ENCODE measurements at places on chromosomes 6 and 20.

DNA sequence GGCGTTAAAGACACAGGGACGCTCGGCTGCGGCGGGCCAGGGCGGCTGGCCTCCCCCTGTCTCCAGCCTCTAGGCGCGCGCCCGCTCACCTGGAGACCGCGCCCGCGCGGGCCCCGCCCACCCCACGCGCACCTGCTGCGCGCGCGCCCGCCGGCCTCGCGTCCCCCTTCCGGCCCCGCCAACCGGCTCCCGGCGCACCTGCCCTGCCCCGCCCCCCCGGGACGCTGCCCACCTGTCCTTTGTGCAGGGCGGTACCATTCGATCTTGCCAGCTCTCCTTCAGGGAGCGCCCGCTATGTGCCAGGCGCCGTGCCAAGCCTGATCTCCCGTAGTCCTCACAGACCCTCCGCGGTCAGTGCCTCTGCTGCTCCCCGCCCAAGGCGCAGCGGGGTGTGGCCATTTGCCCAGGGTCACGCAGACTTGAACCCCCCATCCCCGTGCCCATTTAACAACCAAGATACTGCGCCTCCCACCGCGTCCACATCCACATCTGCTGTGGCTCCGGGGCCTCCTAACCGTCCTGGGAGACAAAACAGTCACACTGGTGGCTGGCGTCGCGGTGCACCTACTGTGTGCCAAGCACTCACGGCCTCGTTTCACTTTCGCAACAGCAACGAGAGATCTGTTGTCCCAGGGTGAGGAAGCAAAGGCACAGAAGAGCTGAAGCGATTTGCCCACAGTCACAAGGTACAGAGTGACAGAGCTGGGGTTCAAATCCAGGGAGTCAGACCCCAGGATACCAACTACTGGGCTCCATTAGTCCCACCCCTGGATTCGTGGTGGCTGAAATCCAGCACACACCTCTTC is 48.1 kb downstream of the NOL4L start:
- peak; percentile 84 for DNase-seq

GRCh38 chr20:50379049-50379990 is 130.9 kb upstream of the PTPN1 start:
- peak; percentile 94 for DNase-seq

- DNase-seq, result no peak
Measured at GRCh38 chr6:7252390-7252789, 60.6 kb downstream of the SSR1 start.

DNA sequence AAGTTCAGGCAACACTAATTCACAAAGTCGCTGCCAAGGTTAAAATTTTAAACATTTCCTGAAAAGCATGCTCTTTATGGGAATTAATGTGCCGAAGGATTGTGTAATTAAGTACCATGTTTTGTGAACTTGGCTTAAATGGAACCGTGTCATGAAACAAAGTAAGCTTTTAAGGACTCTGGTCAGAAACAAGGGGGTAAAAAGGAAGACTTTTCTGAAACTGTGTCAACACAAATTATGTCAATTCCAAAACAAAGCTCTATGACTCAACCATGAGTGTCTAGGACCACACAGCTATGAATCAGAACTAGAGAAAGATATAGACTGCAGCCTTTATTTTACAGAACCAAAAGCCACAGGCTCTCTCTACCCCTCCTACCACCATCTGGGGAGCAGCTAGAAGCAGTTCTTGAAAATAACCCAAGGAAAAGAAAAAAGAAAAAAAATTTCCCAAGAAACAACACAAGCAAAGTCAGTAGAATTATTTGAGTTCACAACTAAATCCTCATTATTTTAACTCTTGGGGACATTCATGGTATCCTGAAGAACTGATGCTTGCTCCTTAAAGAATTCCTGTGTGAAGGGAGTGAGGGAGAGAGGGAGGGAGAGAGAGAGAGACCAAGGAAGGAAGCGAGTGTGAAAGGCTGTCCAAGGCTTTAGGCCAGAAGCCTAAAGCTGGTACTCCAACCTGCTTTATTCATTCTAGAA is 81.9 kb downstream of the ZMYND8 start:
- no peak for DNase-seq

DNA sequence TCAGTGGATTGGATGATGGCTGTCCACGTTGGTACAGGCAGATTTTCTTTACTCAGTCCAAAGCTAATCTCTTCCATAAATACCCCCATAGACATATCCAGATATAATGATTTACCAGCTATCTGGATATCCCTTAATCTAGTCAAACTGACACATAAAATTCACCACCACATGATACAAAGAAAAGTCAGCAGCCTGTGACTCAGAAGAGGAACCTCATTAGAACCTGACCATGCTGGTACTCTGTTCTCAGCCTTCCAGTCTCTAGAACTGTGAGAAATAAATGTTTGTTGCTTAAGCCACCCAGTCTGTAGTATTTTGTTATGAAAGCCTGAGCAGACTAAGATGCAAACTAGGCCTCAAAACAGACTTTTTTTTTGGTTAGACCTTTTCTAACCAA is 431.3 kb upstream of the RNF217 start:
- DNase-seq, result no peak

DNA sequence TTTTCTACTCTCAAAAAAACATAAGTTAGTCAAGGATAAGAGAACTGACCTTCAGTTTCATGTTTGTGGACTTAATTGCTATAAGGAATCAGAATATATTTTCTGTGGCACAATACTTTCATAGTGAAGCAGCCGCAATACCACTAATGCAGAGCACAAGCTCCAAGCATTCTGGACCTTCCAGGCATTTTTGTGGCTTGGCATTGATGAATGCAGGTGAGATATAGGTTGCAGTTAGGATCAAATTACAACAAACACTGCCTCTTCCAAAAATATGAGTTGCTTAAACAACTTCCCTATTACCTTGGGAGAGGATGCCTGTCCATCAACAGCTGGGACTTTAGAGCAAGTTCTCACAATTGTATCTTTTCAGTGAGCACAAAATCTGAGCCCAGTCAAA is 162.8 kb upstream of the RSPO3 start:
- DNase-seq, result no peak

DNA sequence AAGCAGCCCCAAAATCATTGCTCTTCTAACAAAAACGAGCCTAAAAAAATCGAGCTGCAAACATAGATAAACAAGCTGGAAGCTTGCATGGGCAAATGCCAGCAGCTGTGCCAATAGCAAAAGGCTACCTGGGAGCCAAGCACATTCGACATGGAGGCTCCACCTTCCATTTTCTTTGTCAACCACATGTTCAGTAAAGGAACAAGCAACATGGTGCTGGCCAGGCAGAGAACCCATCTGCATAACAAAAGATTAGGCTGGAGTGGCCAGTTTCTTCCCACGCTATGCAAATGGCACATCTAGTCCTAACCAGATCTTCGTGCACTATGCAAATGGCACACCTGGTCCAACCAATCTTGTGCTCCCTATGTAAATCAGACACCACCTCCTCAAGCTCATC is 110.5 kb downstream of the KIF16B start:
- no peak for DNase-seq

GRCh38 chr6:83884523-83884922 is 25.0 kb downstream of the CYB5R4 start:
- peak; percentile 42 for DNase-seq

- no peak for DNase-seq
Measured at GRCh38 chr6:139243536-139243935, 48.3 kb downstream of the TXLNB start.

DNA sequence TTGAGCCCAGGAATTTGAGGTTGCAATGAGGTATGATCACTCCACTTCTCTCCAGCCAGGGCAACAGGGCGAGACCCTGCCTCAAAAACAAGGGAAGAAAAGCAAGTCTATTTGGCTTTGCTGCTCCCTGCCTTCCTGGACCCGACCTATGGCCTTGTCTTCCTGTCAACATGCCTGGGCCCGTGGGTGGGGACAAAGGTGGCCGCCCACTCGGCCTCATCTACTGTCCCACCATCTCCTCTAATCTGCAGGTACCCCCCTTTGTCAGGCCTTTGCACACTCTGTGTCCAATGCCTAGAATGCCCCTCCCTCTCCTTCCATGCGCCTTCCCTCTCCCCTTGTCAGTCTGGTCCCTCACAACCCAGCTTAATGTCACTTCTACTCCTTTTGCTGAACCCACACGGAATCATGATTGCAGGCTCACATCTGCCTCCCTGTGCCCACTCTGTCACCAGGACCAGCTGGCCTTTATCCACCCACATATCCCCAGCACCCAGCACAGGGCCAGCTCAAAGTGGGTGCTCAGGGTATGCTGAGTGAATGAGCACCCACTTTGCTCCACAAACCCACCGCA is 40.3 kb downstream of the MDFI start:
- no peak for DNase-seq

GRCh38 chr6:36360241-36361054 is 23.8 kb upstream of the BNIP5 start:
- DNase-seq, result peak; percentile 79

DNA sequence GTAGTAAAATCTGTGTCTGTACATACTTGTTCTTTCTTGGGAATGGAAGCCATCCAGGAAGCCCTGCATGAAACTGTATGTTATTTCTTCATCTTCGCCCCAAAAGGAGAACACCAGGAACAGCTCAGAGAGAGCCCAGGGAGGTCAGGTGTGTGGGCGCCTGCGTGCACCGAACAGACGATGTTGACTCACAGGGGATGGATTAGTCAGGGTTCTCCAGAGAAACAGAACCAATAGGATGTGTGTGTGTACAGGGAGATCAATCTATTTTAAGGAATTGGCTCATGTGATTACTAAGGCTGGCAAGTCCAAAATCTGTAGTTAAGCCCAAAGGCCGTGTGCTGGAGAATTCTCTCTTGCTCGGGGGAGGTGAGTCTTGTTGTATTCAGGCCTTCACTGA is 45.7 kb downstream of the RNASET2 start:
- no peak for DNase-seq

DNA sequence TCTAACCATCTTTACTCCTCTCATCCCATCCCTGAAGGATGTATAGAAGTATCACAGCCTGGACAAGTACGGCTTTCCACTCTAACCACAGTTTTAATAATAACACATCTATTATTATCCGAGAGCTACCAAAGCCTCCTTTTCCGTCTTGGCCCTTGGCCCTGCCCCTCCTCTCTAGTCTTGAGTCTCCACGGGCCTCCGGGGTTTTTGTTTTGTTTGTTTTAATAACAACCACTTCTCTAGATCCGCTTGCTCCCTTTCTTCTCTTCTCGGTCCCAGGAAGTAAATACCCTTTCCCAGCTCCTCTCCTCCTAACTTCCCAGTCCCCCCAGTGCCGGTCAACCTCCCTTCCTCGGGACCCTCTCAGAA is 661 bp downstream of the LCA5 start:
- peak; percentile 12 for DNase-seq

DNA sequence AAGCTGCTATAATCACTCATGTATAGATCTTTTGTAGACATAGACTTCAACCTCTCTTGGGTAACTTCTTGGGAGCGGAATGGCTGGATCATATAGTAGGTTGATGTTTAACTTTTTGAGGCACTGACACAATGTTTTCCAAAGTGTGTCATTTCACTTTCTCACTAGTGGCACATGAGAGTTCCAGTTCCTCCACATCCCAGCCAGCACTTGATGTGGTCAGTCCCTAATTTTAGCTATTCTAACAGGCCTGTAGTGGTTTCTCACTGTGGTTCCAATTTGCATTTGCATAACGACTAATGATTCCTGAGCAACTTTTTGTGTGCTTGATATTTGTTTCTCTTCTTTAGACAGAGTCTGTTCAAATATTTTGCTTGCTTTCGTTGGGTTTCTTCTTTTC is 221.3 kb downstream of the DLL1 start:
- no peak for DNase-seq

- peak; percentile 18 for DNase-seq
Measured at GRCh38 chr6:111478749-111479148, 4.3 kb downstream of the REV3L start.

GRCh38 chr6:141988954-141989705 is 143.6 kb upstream of the GJE1 start:
- DNase-seq, result no peak

DNA sequence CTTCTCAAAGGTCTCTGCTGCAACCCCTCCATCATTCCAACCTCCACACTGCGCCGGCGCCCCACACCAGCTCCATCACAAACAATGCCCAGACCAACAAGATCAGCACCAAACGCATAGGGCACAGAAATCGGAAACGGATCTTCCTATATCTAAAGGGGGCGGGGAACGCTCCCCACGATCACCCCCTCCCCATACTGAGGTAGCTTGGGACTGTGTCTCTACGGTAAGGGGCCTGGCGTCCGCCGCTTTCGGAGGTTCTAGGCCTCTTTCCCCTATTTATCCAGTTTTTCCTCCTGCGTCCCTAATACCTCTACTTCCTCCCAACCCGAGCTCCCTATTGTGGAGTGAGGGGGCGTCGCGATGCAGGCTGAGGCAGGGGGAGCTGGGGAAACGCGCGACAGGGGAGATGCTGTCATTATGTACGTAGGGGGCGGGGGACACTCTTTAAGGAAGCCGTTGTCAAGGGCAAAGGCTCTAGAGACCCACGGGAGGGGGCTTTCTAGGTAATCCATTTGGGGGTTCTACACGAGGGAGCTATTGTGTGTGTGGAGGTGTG is 909 bp downstream of the DNAAF9 start:
- no peak for DNase-seq

- DNase-seq, result no peak
Measured at GRCh38 chr20:41639630-41640029, 21.5 kb upstream of the CHD6 start.

DNA sequence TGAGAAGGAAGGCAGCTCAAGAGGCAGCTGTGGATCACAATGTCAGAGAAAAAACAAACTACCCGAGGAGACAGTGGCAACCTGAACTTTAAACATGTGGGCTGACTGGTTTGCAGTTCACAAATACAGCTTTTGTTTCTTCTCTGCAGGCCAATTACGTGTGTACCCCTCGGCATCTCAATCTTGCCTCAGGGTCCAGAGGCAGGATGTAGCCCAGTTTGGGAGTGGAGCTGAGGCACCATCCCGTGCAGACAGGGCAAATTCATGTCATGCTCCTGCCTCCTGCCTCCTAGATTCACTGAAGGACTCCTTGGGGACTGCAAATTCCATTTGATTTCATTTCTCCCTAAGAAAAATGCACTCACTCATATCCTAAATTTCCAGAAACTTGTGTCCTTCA is 94.2 kb upstream of the KCNK16 start:
- no peak for DNase-seq

DNA sequence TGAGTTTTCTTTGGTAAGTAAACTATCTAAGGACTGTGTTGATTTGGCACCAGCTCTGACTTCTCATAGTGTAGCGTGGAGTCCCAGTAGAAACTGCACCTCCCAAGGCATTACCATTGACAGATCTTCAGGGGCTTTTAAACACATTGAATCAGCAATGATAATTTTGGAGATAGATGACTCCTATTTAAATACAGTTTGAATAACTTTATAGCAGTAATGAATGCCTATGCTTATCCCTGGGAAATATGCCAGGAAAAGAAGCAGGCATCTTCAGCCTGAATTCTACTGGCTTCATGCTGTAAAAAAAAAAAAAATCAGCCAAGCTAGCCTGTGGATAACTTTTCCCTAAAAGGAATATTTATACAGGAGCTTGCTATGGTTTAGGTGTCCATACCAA is 895.9 kb downstream of the EYS start:
- DNase-seq, result peak; percentile 3

- DNase-seq, result no peak
Measured at GRCh38 chr6:21476112-21476511, 117.4 kb upstream of the SOX4 start.

DNA sequence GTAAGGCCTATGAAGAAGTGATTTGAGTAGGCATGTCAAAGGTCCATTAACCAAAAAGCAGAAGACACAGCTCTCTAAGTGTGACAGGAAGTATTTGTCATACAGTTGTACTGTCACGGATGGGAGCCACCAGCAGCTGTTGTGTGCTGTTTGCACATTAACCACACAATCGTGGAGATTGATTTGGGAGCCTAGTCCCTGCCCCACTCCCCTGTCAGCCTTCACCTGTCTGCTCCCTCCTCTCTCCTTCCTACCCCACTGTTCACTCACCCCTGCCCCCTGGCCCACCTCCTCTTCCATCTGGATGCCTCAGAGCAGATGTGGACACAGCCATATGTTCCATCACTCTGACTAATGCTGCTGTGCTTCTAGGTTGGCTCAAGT is 124.7 kb upstream of the SPACA1 start:
- no peak for DNase-seq
